ENCODE measurements at places on chromosomes 6 and 20. TPM values are rescaled to one million over a fixed set of nuclear protein-coding genes. Genes with fewer than 3 reads are reported as not detected.

- no peaks in the 10 kb centered on the region for H3K27me3 ChIP-seq
- no peaks in the 10 kb centered on the region for H3K36me3 ChIP-seq
- no peak overlapping the region for H3K4me3 ChIP-seq
- peak; percentile 81 for DNase-seq
These were observed 140.3 kb upstream of the STMND1 start for GRCh38 chr6:16961577-16961976.

GRCh38 chr6:38233161-38233791 lies 406.5 kb downstream of the BTBD9 start:
- no peaks in the 10 kb centered on the region for H3K36me3 ChIP-seq
- no peak overlapping the region for H3K4me3 ChIP-seq
- DNase-seq = no peak
- H3K27me3 ChIP-seq = no peaks in the 10 kb centered on the region
- no peak overlapping the region for H3K27ac ChIP-seq
- no peaks in the 10 kb centered on the region for H3K4me1 ChIP-seq

- no peaks in the 10 kb centered on the region for H3K4me1 ChIP-seq
- H3K27me3 ChIP-seq = peaks cover 33% of the 10 kb centered on the region
- peak; percentile 46 for DNase-seq
These were observed 116.0 kb downstream of the TRIM27 start for GRCh38 chr6:28807682-28808280.

DNA sequence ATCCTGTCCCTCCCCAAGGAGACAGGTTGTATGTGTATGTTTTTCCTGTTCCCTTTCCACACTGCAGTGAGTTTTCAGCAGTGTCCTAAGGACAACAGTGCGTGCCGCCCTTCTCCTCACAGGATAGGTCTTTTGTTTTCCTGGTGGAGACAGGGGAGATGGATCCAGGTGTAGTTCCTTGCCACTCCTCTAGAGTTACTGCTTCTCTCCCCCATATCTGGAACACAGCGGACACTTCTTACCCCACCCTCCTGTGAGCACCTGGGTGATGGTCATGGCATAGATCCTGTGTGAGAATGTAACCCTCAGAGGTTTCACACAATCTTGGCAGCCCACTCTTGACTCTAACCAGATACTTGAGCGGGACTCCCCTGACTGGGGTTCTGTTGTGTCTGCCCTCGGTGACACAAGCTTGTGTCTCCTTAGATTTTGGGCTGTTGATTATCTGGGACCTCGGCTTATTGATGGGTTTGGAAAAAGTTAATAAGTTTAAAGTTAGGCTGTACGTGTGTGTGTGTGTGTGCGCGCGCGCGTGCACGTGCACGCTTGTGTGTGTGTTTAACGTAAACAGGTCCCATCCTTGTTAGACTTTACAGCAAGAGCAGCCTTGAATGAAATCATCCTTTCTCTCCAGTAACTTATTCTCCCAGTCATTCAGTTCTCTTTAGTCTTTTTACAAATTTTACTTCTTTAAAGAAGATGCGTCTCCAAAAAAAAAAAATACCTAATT lies 131.3 kb upstream of the EDN1 start:
- no peak overlapping the region for H3K4me3 ChIP-seq
- DNase-seq = no peak
- H3K36me3 ChIP-seq = peaks cover 18% of the 10 kb centered on the region
- H3K27ac ChIP-seq = no peak overlapping the region
- no peaks in the 10 kb centered on the region for H3K27me3 ChIP-seq
- peaks cover 13% of the 10 kb centered on the region for H3K4me1 ChIP-seq

GRCh38 chr6:138600726-138601125 lies 101.4 kb upstream of the NHSL1 start:
- H3K27ac ChIP-seq = no peak overlapping the region
- H3K36me3 ChIP-seq = no peaks in the 10 kb centered on the region
- H3K4me3 ChIP-seq = no peak overlapping the region
- peaks cover 12% of the 10 kb centered on the region for H3K4me1 ChIP-seq
- DNase-seq = no peak

DNA sequence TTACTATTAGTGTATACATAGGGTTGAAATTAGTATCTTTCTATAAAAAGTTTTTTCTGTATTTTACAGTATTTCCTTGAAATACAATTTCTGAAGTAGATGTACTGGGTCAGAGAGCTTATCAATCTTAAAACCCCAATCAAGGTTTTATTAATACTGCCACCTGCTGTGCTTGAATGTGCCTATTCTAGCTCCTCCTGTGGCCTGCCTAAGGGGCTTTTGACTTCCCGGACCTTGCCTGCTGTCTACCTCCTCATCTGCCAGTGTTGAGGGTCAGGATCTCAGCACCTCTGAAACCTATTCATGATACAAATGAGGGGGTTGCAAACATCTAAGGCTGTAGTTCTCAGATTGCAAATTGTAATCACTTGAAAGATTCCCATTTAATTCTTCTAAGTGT lies 9.2 kb downstream of the PACRG start:
- no peak overlapping the region for H3K27ac ChIP-seq
- no peaks in the 10 kb centered on the region for H3K36me3 ChIP-seq
- no peaks in the 10 kb centered on the region for H3K4me1 ChIP-seq
- no peak overlapping the region for H3K4me3 ChIP-seq
- H3K27me3 ChIP-seq = no peaks in the 10 kb centered on the region

GRCh38 chr6:137571854-137572253 lies 77.7 kb upstream of the OLIG3 start:
- H3K27me3 ChIP-seq = no peaks in the 10 kb centered on the region
- no peak overlapping the region for H3K27ac ChIP-seq

DNA sequence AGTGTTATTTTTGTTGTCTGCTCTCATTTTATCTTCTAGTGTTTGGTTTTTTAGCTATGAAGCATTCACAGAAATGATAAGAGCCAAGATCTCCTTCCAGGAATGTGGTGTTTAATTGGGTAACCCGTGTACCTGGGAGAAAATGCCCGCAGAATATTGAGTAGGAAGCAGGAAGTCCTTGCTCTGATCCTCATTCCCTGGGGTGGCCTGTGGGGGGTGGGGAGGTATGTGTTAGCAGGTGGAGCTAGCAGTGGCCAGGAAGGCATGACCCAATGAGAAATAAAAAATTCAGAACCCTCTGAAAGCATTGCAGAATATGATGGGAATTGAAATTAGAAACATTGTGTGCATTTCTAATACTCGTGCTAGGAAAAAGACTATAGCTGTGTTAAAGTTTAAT lies 100.8 kb downstream of the DTD1 start:
- H3K27me3 ChIP-seq = no peaks in the 10 kb centered on the region
- H3K36me3 ChIP-seq = no peaks in the 10 kb centered on the region
- H3K27ac ChIP-seq = no peak overlapping the region
- no peak for DNase-seq
- H3K4me1 ChIP-seq = no peaks in the 10 kb centered on the region

The PRIM2 gene
- 42.2 TPM for total RNA-seq

DNA sequence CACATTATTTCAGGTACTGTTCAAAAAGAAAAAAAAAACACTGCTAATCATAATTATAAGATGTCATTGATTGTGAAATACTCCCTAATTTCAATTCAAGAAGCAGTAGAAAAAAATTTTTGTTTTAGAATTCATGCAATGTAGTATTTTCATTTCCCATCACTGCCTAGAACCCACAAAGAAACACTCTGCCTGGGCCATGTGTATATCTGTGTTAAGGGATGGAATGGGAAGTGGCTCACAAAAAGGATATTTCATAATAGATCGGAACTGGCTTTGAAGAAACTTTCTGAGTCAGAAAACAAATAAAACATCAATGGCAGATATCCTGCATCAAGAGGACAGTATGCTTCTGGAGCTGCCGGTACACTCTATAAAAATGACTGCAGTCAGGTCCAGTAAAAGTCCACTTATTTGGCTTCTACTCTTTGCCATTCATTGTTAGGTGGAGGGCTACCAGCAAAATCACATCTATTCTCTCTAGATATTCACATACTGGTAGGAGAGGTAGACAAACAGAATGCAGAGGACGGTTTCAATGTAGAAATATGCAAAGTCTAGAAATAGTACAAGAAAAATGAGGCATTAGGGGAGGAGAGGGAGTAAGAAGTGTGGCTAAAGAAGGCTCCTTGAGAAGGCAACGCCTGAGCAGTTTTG lies 135.0 kb upstream of the TNFAIP3 start:
- no peaks in the 10 kb centered on the region for H3K27me3 ChIP-seq
- H3K4me1 ChIP-seq = peaks cover 29% of the 10 kb centered on the region
- H3K4me3 ChIP-seq = no peak overlapping the region
- no peak overlapping the region for H3K27ac ChIP-seq
- no peak for DNase-seq
- no peaks in the 10 kb centered on the region for H3K36me3 ChIP-seq

The PRRT1 gene
- not detected for total RNA-seq

DNA sequence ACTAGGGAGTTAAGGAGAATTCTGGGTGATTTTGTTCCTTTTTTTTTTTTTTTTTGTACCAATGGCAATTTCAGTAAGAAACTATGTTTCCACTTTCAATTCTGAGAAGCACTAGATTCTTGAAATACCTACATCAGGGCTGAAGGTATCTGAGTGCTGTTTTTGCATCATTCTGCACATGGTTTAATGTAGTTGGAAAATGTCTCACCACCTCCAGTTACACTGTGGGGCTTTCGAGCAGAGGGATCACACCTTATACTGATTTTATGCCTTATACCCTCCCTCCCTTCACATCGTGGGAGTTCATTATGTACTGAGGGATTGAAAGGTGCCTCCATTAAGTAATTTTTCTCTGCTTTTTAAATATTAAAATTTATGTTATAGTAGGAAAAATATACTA lies 144.8 kb downstream of the KLHL32 start:
- H3K4me3 ChIP-seq = no peak overlapping the region
- H3K36me3 ChIP-seq = no peaks in the 10 kb centered on the region
- H3K27ac ChIP-seq = no peak overlapping the region
- no peak for DNase-seq
- no peaks in the 10 kb centered on the region for H3K4me1 ChIP-seq

GRCh38 chr6:166904101-166904746 lies 52.1 kb downstream of the RNASET2 start:
- no peak for DNase-seq
- H3K4me3 ChIP-seq = no peak overlapping the region
- no peaks in the 10 kb centered on the region for H3K4me1 ChIP-seq
- H3K27me3 ChIP-seq = peaks cover 13% of the 10 kb centered on the region

DNA sequence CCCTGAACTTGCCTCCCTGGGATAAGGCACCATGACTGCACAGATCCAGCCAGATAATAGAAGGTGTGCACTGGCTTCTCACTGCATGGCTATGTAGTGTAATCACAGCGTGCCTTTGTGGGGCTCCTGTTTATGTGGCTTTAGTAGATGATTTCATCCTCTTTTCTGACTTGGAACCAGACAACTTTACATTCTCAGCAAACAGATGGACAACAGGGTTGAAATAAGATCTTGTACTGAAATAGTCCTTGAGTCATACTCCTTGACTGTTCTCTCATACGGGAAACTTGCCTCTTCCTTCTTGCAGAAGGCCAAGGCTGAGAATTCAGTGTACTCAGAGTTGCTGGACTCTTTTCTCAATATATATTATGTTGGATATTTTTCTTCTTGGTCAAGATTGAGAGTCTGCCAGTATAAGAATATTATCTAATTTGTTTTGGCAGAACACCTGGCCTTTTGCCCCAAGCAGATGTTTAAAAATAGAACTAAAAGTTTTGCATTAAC lies 25.0 kb upstream of the RNF144B start:
- no peak overlapping the region for H3K4me3 ChIP-seq
- H3K36me3 ChIP-seq = no peaks in the 10 kb centered on the region
- no peaks in the 10 kb centered on the region for H3K27me3 ChIP-seq

DNA sequence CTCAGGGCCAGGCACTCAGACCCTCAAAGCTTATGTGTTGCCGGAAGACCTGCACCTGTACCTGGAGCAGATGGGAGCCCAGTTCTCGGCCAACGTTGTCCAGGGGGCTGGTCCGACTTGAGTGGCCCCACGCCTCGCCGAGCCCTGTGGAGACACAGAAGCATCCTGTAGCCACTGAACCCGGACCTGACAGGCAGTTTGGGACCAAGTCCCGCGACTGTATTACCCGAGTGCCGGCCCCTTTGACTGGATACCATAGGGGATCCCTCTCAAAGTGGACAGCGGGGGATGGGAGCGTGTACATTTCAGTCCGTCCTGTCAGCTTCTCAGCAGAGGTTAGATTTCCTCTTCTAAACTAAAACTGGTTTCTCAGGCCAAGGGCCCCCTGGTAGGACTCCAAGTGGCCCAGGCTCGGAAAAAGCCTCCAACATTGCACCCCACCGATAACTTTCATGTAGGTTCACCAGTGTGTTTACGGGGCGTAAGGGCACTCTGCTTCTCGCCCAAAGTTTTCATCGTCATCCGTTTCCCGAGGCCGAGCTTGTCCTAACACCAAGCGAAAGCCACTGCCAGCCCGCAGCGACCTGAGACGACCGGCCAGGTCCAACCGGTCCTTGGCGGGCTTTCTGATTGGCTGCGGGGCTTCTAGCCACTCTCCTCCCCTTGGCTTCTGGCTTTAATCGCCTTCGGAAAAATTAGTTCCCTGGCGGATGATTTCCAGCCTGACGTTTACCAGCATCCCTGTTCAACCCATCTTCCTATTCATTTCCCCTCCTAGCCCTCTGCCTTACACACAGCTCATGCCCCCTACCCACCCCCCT lies 10.8 kb downstream of the SIM1 start:
- H3K4me1 ChIP-seq = no peaks in the 10 kb centered on the region
- H3K27me3 ChIP-seq = no peaks in the 10 kb centered on the region
- H3K27ac ChIP-seq = no peak overlapping the region
- peaks cover 3% of the 10 kb centered on the region for H3K36me3 ChIP-seq

The TRIM40 gene
- total RNA-seq = not detected
